ENCODE measurements at places on chromosomes 6 and 20.

- DNase-seq: no peak
These were observed 1075.6 kb upstream of the GJE1 start for GRCh38 chr6:141056945-141057625.

DNA sequence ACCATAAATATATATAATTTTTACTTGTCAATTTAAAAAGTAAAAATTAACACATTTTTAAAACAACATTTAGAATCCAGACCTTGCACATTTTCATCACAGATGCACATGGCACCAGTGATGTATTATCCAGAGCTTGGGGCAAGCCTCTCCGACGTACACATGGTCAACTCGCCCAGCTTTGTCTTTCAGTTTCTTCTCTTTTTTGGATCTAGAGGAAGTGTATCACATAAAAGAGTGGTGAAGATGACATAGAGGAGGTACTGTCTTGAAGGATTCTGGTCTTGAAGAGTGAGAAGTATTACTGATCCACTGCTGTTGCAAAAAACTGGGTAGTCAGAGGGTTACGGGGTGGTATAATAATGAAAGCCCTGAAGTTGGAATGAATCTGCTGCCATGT, 46.9 kb upstream of the TAB2 start:
- no peak for DNase-seq

DNA sequence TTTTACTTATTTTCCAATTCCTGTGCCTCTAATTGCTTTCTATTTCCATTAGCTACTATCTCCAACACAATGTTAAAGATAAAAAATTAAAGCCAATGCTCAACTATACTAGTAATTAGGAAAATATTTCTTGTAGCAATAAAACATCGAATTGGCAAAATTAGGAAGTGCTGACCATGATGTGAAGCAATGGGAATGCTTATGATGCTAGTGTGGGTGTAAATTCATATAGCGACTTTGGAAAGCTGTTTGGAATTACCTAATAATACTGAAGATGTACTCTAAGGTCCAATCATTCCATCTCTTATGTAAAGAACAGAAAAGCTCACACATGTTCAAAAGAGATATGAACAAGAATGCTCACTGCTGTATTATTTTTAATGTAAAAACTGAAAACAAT, 78.2 kb downstream of the UBE3D start:
- no peak for DNase-seq

DNA sequence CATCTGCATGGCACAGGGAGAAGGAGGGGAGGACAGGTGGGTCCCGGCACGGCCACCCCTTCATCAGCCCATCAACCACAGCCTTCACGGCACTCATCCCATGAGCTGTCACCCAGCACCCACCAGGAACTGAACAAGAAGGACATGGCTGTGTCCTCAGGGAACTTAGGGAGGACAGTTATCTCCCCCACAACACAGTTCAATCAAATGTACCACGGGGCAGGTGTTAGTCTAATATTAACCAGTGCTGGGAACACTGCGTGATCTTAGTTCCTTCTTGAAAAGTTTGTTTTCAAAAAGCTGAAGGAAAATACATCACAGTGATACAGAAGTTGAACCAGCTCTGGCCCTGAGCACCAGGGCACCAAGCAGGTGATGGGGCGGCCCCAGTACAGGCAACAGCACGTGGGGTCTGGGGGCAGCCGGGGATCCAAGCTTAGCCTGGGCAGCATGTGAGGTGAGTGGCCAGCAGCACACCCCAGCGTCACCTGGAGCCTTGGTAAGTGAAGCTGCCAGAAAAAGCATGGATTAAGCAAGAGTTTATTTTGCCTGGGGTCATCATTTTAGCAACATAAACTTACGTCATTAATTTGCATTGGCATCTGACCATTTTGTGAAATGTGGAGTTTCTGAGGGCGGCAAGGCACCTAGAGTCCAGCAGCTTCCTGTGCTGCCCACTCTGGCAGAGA, 35.5 kb upstream of the AFDN start:
- no peak for DNase-seq

- no peak for DNase-seq
These were observed 9.2 kb upstream of the CPNE1 start for GRCh38 chr20:35673884-35674283.

GRCh38 chr6:134466771-134467525, 149.0 kb upstream of the SGK1 start:
- DNase-seq: no peak

DNA sequence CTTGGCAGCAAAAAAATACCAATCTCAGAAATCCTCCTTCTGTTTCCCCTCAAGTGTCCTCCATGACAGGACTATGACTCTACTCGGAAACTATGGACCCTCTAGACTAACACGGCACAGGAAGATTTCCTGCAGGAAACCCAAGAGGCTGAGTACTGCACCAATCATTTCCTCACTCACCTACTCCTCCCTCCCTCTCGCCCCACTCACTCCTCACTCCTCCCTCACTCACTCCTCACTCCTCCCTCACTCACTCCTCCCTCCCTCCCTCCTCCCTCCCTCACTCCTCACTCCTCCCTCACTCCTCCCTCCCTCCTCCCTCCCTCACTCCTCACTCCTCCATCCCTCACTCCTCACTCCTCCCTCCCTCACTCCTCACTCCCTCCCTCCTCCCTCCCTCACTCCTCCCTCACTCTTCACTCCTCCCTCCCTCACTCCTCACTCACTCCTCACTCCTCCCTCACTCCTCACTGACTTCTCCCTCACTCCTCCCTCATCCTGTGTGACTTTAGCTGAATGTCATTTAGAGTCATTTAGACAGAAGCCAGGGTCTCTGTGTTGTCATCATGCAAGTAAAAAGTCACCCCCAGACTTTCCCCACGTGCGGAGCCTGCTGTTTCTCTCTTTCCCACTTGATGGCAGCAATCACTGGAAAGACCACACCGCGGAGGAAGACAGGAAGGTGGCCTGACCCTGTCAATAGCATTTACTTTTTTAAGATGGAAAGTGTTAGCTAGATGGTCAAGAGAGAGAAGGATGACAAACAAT, 226.8 kb upstream of the PDE10A start:
- no peak for DNase-seq

DNA sequence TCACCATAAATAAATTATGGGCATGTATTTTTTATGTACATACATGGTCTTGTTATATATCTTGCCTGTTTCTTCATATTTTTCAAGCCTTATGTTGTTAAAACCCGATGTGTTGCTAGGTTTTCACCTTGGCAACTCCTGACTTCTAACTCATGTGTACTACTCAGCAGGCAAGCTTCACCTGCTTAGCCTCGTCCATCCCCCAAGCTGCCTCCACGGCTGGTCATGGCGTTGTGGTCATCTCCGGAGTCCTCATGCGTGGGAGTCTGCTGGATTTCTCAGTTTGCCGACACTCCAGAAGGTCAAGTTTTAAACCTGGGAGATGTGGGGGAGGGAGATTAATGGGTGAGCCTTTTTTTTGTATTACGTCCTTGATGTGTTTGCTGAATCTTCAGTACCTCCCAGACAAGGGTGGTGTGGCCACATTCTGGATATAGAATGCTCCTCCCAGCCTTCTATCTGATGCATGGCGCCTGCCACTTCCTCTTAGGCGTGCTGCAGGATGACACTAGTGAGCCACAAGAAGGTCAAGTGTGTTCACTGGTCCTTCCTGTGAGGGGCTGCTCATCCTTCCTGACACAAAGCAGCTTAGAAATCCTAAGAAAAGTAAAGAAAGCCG, 26.6 kb upstream of the EDN3 start:
- DNase-seq: peak; percentile 3

DNA sequence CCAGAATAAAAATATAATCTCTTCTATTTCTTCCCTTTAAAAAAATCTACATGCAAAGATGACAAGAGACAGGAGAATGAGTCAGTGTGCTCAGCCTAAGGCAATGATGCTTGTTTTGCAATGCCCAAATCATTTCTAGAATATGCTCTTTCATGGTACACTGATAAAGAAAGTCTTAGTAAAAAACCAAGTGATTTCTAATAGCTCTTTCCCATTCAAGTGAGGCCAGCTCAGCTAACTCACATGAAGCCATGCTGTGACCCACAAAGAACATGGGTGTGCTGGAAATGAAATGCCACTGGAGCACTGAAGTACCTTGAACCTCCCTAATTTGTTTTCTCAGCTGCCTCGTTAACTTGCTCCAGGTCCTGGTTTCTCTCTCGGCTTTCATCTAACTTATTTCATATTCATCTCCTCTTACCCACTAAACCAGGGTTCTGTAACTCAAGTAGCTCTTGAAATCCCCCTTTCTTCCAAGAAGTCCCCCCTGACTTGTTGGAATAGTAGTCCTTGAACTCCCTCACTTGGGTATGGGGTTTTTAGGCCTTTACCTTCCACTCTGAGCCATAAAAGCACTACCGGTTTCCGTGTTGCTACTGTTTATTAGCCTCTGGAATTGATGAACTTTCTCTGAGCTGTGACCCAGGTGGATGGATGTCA, 92.7 kb downstream of the IRF4 start:
- no peak for DNase-seq

DNA sequence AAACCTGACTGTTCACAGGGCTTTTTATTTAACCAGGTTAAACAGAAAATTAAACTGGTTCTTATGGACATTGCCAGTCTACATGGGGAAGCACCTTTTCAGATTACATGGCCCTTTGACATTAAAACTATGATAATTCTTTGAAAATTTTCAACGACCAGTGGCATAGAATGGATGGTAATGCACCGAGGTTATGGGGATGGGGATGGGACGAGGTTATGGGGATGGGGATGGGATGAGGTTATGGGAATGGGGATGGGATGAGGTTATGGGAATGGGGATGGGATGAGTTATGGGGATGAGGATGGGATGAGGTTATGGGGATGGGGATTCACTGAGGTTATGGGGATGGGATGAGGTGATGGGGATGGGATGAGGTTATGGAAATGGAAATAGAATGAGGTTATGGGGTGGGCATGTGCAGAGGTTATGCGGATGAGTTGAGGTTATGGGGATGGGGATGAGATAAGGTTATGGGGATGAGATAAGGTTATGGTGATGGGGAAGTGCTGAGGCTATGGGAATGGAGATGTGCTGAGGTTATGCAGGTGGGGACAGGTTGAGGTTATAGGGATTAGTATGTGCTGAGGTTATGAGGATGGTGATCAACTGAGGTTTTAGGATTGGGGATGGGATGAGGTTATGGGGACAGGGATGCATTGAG, 541.9 kb downstream of the CDH26 start:
- DNase-seq: no peak

DNA sequence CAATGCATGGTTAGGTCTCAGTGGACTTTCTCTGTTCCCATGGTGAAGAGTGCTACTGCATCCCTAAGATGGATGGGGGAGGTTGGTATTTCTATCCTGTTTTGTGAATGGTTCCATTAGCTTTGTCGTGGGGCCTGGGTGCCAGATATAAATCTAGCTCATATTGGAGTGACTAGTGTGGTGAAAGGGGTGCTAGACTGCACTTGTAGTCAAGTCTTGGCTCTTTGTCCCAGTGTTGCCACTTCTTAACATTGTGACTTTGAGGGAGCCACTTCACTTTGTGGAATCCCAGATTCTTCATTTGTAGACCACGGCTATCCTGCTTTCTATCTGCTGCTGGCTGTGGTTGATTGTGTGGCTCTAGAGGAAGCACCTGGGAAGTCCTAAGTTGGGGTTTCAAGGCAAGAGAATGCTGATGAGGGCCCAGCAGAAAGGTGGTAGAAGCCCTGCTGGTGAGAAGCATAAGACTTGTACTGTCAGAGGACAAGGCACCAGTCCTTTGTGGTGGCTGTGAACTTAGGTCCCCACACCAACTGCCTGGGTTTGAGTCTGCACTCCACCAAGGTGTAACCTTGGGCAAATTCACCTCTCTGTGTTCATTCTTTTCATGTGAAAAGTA, 44.1 kb downstream of the VAPB start:
- DNase-seq: no peak

DNA sequence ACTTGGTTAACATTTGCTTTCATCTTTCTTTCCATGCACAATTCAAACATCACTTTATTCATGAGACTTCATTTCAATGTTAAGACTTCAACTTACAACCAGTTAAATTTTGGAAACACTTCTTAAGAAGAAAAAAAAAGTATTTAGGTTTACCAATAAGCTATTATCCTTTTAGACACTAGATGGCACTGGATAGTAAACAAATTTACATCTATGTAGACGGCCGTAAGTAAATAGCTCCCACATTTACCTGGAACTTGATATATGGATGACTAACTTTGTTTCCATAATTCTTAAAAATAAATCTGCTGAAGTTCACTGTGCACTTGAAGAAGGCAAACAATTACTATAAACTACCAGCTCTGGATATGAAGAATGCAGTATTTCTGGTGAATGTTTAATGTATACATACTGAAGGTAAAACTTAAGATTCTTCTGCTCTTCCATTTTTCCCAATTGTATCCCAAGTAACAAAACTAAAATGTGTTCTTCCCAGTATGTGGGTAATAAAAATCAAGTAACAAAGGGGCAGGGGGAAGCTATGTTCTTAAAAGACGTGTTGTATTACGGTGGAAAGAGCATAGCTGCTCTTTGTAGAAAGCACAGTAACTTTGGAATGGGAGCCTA, 130.6 kb upstream of the C6orf118 start:
- DNase-seq: no peak

GRCh38 chr20:17859616-17860232, 108.9 kb downstream of the SNX5 start:
- peak; percentile 13 for DNase-seq

DNA sequence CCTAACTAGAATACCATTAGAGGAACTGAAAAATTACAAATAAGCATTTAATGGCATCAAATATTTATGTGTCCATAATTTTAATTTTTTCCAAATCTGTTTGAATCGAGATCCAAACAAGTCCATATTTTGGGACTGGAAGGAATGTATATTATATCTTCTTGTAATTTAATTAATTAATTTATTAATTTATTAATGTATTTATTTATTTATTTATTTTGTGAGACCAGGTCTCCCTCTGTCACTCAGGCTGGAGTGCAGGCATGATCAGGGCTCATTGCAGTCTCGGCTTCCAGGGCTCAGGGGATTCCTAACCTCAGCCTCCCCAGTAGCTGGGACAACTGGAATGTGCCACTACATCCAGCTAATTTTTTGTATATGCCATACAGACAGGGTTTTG, 453.6 kb downstream of the PRKN start:
- DNase-seq: no peak

- DNase-seq: no peak
These were observed 38.9 kb downstream of the EYS start for GRCh38 chr6:65667916-65668656.

DNA sequence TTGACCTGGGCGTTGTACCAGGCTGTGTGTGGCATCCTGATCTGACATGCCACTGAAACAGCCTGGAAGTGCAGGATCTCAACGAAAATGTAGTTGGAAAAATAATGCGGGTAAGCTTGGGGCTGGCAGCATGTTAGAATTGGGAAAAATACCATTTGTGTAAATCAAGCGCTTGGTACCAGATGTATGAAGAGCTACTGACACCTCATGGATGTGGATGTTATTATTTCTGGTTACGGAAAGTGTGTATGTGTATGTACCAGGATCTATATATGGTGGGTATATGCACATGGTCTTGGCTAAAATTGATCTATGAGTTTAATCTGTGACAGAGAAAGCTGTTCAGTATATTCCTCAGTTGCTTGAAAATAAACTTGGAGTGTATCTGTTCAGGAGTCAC, 22.7 kb downstream of the HIVEP1 start:
- no peak for DNase-seq

- no peak for DNase-seq
These were observed 53.9 kb downstream of the IGF2R start for GRCh38 chr6:160022793-160023192.

- DNase-seq: no peak
These were observed 110.7 kb downstream of the DACT2 start for GRCh38 chr6:168208854-168209253.
